ENCODE measurements at places on chromosomes 7 and 10.

- DNase-seq = no peak
These were observed 26.5 kb downstream of the VIPR2 start for GRCh38 chr7:159118197-159118595.

- no peak for DNase-seq
These were observed 45.6 kb downstream of the PDIA4 start for GRCh38 chr7:148982654-148983199.

GRCh38 chr10:74081941-74082718, 68.5 kb downstream of the AP3M1 start:
- DNase-seq = no peak

DNA sequence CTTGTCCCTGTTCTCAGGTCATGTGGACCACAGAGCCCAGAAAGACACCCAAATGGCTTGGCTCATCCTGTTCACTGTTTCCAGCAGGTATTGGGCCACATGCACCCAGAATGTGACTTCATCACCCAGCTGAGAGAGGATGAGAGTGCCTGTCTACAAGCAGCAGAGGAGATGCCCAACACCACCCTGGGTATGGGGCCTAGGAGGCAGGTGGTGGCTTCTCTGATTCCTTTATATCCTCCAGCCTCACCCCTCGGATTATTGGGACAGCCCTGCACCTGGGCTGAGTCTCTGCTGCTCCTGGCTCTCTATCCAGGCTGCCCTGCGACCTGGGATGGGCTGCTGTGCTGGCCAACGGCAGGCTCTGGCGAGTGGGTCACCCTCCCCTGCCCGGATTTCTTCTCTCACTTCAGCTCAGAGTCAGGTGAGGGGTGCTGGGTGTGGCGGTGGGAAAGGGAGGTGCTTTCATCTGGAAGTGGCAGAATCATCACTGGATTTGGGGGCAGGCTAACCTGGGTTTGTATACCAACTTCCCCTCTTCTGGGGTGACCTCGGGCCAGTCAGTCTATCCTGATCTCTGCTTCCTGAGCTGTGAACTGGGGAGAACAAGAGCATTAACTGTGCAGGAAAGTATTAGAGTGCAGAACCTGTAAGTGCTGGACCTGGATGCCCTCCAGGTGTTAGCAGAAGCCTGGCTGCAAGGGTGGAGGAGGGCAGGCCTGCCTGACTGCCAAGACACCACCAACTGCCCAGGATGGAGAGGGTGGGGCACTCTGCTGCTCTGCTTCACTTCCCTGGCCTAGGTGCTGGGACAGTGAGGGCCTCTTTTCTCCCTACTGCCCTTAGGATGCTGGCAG, 5.2 kb downstream of the GHRHR start:
- DNase-seq = no peak

- DNase-seq = no peak
These were observed 109.4 kb downstream of the CDK14 start for GRCh38 chr7:90705391-90706071.

DNA sequence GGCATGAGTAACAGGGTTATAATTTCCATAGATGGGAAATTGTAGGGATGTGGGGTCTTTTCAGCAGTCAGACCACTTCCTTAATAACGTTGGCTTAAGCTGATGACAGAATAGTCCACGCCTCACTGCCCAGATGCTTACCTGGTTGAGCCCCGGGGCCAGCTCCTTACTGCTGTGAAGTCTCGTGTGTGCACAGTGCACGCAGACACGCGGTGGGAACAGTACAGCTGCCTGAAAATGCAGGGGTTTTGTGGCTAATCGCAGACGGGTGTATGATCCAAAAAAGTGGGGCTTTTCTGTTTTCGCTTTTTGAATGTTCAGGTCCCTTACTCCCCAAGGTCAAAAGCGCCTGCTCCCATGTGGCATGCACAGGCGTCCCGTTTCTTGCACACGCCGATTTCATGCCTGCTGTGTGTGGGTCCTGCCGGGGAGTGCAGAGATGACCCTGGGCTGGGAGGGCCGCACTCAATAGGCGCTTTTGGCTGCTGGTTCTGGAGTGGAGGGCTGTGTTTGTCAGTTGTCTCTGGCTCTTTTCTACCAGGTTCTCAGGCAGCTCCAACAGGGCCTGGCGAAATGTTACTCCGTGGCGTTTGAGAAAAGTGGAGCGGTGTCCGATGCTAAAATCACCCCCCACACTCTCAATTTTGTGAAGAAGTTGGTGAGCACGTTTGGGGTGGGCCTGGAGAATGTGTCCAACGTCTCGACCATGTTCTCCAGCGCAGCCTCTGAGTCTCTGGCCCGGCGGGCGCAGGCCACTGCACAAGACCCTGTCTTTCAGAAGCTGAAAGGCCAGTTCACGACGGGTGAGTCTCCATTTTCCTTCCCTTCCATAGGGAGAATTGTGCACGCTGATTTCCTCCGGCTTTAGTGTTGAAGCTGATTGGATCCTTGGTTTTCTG, 116.0 kb downstream of the TRRAP start:
- no peak for DNase-seq

GRCh38 chr10:129942391-129942790, 21.7 kb downstream of the EBF3 start:
- DNase-seq = no peak

GRCh38 chr10:96524741-96525140, 11.0 kb upstream of the TLL2 start:
- DNase-seq = no peak

DNA sequence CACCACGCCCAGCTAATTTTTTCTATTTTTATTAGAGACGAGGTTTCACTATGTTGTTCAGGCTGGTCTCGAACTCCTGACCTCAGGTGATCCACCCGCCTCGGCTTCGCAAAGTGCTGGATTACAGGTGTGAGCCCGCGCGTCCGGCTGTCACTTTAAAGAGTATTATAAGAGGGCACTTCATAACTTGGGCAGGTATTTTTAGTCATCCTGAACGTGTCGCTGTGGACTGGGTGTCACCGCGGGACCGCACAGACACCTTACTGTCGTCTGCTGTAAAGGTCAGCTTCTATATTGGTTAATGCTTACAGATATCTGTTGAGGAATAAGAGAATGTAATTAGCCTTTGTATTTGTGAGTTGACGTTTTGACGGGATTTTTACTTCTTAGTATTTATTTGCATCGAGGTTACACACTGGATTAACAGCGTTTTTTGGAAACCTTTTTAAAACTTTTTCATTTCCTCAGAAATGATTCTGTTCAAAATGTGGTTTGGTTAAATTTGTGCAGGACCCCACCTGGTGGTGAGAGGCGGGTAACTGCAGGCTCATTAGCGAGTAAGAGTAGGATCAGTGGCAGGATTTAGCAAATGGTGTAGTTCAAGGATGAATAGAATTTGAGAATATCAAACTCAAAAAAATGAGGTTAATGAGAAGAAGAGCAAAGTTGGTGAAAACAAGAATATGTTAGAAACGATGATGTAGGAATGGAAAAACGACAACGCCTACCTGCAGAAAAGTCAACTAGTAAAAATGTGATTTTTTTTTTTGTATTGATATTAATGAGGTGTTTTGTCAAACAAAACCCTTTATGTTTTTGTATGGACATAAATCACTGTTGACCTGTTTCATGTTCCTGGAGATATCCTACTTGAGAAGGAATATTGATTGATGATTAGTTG, 3.2 kb downstream of the DNAJB6 start:
- peak; percentile 88 for DNase-seq

DNA sequence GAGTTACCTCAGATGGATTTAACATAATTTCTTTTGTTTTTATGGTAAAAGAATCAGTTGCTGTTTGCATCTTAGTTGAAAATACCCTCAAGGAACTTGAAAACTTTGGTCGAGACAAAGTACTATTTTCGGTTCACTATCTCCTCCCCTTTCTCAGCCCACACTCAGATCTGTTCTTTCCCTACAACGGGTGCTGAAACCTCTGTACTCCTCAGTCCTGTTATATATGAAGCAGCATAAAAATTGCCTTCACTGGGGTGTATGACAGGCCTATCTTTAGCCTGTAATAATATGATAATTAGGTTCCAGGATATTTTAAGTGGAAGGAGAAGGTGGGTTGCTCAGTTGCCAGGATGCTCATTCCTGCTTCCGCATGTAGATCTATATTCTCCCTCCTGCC, 105.2 kb upstream of the NOBOX start:
- no peak for DNase-seq

DNA sequence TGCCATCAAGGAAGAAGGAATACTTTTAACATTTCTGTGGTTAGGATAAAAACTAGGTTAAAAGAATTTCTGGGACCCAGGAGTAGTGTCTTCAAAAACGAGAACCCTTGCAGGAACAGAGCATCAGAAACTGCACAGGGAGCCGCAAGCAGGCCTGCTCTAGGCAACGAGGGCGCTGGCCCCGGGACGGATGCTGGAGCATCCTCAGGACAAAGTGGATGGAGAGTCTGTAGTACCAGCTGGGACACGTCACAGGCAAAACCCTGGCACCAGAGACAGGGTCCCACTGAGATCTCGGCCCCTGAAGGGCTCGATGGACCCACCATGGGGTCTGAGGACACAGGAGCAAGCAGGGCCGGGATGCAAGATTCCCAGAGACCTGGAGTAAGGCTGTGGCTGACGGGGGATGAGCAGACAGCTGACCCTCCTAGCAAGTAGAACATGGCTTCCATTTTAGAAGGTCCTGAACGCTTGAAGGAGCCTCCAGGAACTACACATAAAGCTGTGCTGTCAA, 106.6 kb downstream of the GALNT11 start:
- DNase-seq = no peak

- no peak for DNase-seq
These were observed 31.4 kb upstream of the CALU start for GRCh38 chr7:128707752-128708151.

DNA sequence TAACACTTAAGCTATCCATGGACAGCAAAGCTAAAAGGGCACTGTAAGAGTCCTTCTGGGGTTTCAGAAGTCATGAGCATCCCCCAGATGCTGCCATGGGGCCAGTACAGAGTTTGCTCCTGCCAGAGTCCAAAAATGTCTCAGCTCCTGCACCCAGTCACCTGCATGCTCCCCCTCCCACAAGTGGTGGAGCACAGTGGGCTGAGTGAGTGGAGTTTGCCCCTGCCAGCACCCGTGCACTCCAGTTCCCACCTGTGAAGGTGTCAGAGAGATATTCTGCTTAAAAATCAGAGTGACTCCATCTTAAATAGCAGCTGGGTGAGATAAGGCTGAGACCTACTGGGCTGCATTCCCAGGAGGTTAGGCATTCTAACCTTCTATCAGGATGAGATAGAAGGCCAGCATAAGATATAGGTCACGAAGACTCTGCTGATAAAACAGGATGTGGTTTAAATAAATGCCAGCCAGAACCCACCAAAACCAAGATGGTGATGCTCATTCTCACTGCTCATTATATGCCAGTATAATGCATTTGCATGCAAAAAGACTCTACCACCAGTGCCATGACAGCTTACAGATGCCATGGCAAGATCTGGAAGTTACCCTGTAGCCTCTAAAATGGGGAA, 140.1 kb upstream of the ZNF92 start:
- no peak for DNase-seq

DNA sequence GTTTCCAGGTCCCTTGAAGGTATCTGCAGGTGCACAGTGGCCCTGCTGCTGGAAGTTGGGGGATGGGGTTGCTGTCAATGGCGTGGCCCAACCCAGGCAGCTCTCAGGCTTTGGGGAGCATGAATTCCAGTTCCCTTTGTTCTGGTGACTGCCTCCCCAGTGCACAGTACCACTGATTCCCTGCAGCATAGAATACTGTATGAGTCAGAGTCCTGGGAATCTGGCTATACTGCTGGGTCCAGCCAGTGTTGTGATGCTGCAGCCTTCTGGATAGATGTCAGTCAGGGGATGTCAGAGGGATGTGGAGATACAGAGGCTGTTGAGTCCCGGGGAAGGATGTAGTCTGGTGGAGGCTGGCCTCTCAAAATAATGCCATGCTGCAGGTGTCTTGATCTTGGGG, 99.3 kb downstream of the LANCL2 start:
- no peak for DNase-seq

- no peak for DNase-seq
These were observed 4.4 kb downstream of the WDR91 start for GRCh38 chr7:135206941-135207391.

- no peak for DNase-seq
These were observed 680.2 kb downstream of the SDK1 start for GRCh38 chr7:3981281-3981680.

DNA sequence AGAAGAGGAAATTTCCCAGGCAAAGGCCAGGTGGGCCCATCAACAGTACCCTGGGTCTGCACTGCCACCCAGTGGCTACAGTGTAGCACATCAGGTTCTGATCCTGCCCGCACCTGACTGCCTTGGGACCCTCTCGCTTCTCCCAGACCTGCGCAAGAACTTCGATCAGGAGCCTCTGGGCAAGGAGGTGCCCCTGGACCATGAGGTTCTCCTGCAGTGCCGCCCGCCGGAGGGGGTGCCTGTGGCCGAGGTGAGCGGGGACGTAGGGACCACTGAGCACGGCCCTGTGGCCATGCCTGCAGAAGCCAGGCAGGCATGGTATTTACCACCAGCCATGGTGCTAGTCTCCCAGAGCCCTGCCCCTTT, 33.9 kb upstream of the SLC29A3 start:
- DNase-seq = peak; percentile 56

GRCh38 chr10:113997428-113997827, 46.2 kb upstream of the ADRB1 start:
- no peak for DNase-seq

DNA sequence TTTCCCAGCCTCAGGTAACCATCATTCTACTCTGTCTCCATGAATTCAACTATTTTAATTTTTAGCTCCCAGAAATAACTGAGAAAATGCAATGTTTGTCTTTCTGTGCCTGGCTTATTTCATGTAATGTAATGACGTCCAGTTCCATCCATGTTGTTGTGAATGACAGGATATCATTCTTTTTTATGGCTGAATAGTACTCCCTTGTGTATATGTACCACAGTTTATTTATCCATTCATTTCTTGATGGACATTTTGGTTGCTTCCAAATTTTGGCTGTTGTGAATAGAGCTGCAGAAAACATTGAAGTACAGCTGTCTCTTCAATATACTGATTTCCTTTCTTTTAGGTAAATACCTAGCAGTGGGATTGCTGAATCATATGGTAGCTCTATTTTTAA, 10.5 kb downstream of the ATRNL1 start:
- DNase-seq = no peak

GRCh38 chr10:22086730-22087401, 83.3 kb upstream of the DNAJC1 start:
- DNase-seq = no peak

DNA sequence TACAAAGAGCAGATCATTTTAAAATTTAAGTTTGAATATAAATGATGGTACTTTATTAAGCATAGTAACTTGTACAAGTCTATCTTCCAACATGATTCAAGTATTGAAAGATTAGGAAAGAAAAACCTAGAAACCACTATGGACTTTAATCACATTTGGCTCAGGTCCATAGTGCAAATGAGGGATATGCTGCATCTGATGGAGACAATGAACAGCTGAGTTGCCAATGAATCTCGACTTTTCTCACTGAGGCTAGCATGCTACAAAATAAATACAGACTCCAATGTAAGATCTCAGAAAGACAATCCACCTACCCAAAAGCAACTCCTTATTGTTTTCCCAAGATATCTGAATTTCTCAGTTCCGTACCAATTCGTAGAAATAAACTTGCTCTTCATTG, 89.8 kb downstream of the SEMA3A start:
- DNase-seq = no peak

GRCh38 chr7:40341836-40342235, 207.0 kb downstream of the SUGCT start:
- no peak for DNase-seq

All from SK-MEL-5 (cell line).